ENCODE measurements at places on chromosomes 1 and 21.

GRCh38 chr1:10459184-10459583, 9.4 kb downstream of the CORT start:
- no peak for DNase-seq

DNA sequence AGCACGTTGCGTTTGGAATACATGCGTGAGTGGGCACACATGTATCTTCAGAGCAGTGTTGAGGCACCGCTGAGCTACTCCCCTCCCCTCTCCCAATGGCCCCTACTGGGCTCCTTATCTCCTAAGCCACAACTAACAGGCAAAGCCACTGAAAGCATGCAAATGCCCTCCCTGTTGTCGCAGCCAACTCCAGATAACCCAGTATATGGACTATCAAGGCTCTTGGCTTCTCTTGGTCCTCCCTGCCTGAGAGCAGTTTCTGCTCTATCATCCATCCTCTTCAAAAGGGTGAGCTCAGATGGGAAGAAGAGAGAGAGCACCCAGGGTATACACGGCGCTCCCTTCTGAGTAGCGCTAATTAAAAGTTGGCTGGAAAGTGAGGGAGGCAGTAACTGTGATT, 58.5 kb upstream of the CNTN2 start:
- no peak for DNase-seq

DNA sequence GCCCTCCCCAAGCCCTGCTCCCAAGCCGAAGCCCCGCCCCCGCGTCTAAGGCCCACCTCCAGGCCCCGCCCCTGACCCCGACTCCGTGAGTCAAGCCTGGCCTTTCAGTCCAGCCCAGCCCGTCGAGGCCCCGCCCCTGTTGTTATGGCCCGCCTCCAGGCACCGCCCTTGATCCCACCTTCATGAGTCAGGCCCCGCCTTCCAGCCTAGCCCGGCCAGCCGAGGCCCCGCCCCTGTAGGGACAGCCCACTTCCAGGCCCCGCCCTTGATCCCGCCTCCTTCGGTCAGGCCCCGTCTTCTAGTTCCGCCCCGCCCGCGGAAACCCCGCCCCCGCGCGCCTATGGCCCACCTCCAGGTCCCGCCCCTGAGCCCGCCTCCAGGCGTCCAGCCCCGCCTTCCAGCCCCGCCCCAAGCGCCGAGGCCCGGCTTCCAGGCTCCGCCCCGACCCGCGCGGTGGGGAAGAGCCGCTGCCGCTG, 247 bp upstream of the DOP1B start:
- DNase-seq, result peak; percentile 100

DNA sequence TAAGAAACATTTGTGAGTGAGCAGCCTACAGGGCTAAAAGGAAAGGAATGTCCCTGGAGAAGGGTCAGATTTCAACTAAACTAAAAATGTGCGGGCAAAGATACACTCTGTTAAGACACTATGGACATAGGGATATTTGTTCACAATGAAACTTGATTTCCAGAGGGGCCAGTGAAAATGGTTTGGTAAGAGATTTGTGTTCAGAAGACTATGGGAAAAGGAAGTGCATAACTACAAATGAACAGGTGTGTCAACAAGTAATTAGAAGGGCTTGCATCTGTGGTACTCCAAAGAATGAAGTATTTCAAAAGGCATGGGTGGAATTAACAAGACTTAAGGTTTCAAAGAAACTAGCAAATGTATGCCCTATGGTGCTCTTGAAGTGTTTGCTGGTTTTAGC, 60.4 kb downstream of the NME7 start:
- DNase-seq, result no peak

DNA sequence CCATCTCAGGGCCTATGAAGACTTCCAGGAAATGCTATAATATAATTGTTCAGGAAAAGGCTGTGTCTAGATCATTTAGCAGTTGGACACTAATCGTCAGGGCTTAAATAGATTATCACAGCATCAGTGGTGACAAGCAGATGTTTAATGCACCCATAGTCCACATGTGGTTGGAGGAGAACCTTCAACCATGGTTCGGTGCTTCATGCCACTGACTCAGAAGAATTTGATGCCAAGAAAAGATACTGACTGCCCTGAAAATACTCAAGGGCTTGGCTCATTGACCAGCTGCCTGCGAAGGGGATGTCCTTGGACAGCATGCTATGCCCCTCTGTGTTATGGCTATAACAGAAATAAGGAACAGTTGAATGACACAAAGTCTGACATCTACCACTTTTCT, 175.7 kb downstream of the HHIPL2 start:
- DNase-seq, result no peak

GRCh38 chr1:84069236-84069845, 70.4 kb upstream of the TTLL7 start:
- DNase-seq, result no peak

- no peak for DNase-seq
Observed at GRCh38 chr1:67484492-67484891, 54.3 kb upstream of the SERBP1 start.

- no peak for DNase-seq
Observed at GRCh38 chr1:36729716-36730510, 247.2 kb upstream of the CSF3R start.

- DNase-seq, result no peak
Observed at GRCh38 chr21:37631319-37632117, 264.9 kb downstream of the DYRK1A start.

DNA sequence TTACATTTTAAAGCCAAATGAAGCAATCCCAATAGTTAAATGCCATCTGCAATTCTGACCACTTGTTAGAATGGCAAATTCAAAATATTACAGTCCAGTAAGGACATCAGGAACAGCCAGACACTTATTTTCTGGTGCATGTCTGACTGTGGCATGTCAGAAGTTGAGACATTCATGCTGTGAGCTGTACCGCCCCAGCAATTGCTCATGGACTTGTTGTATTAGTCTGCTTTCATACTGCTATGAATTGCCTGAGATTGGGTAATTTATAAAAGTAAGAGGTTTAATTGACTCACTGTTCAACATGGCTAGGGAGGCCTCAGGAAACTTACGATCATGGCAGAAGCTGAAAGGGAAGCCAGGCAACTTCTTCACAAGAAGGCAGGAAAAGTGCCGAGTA, 19.1 kb downstream of the DDAH1 start:
- no peak for DNase-seq

- no peak for DNase-seq
Observed at GRCh38 chr21:43306911-43307676, 119.8 kb downstream of the SIK1 start.

DNA sequence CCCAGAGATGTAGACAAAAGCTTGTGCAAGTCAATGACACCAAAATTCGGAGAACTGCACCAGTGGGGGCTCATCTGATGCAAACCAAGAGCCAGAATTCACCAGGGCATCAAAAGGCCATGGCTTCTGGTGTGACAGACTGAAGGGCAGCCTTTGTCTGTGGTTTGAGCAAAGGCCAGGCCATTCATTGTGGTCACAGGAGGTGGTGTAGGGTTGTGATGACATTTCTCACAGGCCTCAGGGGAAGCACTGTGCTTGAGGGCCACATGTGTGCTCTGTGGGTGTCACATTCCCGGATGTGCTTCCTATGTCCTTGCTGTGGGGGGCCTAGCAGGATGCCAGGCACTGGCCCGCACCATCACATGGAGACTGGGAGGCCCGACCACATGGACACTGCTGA, 22.5 kb upstream of the KCNE1 start:
- no peak for DNase-seq

GRCh38 chr1:9010781-9011323, 15.4 kb downstream of the SLC2A7 start:
- DNase-seq, result no peak

GRCh38 chr1:26923711-26924110, 2.2 kb downstream of the NUDC start:
- no peak for DNase-seq

DNA sequence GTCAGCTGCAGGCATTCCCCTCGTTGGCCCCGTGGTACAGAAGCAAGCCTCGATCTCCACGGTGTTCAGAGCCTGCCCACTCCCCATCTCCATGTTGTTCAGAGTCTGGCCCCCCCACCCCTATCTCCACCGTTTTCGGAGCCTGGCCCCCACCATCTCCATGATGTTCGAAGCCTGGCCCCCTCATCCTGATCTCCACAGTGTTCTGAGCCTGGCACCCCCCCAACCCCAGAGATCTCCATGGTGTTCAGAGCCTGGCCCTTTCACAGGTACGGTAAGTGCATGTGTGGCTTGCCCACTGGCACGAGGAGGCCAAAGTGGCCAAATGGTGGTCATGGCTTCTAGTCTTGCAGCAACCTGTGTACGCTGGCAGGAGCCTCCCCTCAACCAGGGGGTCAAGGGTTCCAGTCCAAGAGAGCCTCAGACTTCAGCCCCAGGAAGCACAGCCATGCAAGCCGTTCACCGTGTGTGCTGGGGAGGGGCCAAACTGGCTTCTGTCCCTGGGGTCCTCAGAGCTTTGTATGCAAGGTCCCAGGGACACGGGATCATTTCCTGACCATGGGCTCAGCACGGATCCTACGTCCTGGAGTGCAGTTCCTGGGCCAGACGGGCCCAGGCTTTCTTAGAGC, 13.3 kb upstream of the PCBP3 start:
- no peak for DNase-seq

- DNase-seq, result no peak
Observed at GRCh38 chr1:216841165-216841564, 117.9 kb upstream of the ESRRG start.

DNA sequence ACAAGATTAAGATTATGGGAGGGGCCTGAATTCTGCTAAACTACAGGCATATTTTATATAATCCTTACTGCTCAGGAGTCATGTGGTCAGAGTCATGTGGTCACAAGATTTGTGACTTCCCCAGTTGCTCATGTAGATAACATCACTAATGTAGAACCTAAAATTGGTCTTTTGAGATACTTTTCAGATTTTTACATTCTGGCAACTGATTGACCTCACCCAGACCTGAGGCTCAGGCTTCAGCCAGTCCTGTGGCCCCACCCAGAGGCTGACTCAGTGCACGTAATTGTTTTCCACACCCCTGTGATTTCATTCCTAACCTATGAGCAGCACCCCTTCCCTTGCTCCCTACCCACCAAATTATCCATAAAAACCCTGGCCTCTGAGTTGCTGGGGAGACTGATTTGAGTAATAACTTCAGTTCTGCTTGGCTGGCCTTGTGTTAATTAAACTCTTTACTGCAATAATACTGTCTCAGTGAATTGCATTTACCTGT, 41.7 kb upstream of the ZNF326 start:
- DNase-seq, result no peak

DNA sequence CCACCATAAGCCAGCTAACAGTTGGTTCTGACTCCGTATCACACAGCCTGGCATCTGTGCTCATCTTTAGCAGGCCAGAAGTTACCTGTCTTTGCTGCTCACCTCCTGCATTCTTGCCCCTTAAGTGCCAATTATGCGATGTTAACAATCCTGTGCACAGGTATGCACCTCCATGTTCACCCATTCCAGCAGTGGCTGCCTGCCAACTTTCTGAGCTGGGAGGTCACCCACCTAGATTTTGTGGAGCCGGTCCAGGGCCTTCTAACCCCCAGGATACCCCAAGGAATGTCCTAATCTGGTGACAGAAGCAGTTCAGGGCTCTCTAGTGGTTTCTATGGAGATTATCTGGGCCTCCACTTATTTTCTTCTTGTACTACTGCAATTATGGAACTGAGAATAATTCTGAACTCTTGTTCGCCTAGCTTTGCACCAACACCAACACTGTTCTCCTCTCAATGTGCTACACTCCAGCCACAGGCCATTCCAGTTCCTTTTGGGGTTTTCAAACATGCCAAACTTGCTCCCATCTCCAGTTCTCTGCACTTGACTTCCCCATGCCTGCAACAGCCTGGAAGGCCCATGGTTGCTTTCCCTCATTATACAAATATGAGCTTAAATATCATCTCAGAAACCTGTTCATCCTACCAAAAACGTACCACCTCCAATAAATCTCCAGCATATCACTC, 9.0 kb downstream of the BCAR3 start:
- DNase-seq, result no peak

DNA sequence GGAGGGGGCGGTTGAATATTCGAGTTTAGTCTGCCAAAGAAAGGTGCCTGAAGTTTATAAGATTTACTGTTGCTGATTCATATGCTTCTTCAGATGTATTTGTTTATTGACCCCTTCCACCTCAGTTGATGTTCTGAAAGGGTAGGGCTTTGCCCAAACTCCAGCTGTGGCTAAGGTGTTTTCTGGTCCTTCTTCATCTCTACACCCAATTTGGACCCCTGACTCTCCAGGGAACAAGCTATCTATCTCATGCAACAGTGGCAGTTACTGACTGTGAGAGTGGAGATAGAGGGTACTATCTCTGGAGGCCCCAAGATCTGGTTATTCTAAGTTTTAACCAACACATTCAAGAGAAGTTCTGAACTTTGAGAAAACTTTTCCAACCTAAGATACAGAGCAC, 12.6 kb upstream of the ALG14 start:
- DNase-seq, result no peak

DNA sequence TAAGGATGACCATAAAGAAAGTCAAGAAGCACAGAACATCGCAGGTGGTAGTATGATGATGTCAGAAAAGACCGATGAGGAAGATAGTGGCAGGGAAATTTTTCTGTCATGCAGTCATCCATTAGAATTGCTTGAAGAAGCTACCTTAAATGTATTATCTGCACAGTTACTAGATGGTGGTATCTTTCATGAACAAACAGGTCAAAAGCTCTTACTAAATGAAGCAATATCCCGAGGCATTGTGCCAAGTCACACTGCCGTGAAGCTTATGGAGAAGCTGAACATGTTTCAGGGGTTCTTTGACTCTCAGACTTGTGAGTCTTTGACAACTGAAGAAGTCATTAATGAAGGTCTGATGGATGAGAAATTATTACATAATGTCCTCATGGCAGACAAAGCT, 128.8 kb downstream of the MACF1 start:
- no peak for DNase-seq

GRCh38 chr1:241605146-241605805, 34.9 kb downstream of the CHML start:
- DNase-seq, result no peak

GRCh38 chr1:157652859-157653493, 47.6 kb downstream of the FCRL3 start:
- DNase-seq, result no peak

DNA sequence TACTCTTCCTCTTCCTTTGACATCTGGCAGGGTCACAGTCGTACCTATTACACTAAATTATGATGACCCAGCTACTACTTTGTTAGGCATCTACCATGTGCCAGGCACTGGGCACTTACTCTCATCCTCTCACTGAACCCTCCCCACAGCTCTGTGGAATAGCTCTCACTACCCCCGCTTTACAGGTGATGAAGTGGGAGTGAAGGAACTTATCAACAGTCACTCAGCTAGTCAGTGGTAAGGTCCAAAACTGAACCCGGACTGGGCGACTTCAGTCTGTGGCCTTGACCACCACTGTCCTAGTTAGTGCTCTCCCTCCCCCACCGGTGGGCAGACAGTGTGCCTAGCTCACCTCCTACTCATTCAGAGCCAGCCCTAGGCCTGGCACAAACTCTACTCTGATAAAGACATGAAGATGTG, 12.3 kb downstream of the ADGRB2 start:
- DNase-seq, result no peak

DNA sequence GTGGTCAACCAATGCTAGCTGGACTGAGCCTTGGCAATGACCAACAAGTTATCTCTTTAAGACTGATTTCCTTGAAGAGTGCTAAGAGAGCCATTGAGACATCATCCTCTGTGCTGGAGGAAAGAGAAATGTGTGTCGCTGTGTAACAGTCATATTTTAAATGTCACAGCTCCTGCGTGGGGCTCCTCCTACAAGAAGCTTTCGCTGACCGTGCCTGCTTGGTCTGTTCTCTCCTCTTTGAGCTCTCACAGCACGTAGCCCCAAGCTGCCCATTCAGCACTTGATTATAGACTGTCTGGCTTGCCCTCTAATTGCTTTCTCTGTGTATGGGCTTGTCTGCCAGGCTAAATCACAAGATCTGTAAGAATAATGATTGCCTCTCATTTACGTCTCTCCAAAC, 221.3 kb downstream of the FOXD2 start:
- DNase-seq, result no peak

Measured in occipital lobe (tissue), 3 donors.